B cell (primary cell): ENCODE measurements at places on chromosomes 11 and 22. TPM values are rescaled to one million over a fixed set of nuclear protein-coding genes. Genes with fewer than 3 reads are reported as not detected.

- DNase-seq: peak; percentile 21
These were observed 49.5 kb downstream of the IGF2 start for GRCh38 chr11:2089536-2090165.

DNA sequence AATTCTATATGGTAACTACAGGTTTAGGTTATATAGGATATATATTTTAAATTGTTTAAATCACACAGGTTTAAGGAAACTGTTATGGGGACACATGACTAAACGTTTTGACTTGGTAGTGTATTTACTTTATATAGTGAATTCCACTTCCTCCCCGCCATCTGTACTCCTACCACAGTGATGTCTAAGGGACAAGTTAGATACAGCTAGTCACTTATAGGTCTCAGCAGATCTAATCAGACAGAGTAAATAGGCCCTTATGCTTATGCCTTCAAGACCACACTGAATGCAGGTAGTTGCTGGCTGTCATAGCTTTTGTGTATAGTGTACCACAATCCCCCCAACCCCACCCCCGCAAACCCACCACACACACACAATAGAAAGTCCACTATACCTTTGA, 8.2 kb downstream of the SESN3 start:
- DNase-seq: no peak

DNA sequence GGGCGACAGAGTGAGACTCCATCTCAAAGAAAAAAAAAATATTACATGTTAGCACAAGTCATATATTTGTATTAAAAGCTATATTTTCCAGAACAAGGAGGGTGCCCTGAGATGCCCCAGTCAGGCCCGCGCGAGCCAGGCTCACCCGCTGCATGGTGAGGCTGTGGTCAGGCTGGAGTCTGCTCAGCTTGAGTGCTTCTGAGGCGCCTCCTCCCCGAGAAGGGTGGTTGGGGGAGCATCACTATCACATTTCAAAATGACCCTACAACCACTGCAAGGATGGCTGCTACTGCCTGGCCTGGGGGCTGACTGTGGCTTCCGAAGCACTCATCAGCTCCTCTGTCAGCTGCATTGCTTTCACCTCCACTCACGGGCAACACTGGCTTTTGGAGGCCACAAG, 77.1 kb downstream of the SCUBE1 start:
- no peak for DNase-seq

DNA sequence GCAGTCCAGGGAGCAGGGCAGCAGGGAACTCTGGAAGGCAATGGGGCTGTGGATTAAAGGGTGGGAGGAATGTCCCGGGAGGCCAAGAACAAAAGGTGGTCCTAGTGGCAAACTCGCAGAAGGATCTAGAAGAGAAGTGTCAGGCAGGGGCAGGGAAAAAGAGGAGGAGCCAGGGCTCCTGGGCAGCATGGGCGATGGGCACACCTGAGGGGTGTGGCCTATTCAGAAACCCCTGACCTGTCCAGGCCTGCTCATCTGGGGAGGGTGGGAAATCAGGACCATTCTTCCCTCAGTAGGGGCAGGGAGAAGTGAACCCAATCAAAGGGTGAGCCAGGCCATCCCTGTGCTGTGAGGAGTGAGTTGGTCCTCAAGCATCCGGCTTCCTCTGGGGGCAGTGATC, 108.6 kb downstream of the TRIM29 start:
- no peak for DNase-seq

- no peak for DNase-seq
These were observed 17.3 kb downstream of the APOL3 start for GRCh38 chr22:36143066-36143815.

DNA sequence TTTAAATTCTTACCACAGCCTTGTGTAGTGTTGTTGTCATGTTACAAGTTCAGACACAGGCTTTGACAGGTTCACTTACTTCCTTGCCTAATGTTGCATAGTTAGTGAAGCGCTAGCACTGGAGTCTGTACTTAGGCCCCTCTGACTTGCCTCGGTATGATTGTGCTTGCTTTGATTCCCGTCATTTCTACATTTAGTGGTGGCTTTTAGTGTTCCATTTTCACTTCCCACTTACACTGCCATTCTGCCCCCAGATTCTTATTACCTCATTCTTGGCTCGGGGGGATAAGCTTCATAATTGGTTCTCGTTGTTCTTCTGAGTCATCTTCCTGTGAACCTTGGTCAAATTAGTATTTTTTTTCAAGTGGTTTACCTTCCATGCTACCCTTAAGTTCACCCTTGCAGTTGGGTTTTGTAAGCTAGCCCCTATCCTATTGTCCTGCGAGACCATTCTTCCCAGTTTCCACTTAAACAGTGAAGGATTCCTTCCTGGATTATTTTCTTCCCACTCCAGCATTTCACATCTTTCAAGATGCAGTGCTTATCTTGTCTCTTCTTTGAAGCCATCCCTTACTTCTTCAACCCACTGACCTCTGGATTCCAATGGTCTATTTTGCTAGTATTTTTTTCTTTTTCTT, 68.7 kb downstream of the DDX10 start:
- peak; percentile 45 for DNase-seq

DNA sequence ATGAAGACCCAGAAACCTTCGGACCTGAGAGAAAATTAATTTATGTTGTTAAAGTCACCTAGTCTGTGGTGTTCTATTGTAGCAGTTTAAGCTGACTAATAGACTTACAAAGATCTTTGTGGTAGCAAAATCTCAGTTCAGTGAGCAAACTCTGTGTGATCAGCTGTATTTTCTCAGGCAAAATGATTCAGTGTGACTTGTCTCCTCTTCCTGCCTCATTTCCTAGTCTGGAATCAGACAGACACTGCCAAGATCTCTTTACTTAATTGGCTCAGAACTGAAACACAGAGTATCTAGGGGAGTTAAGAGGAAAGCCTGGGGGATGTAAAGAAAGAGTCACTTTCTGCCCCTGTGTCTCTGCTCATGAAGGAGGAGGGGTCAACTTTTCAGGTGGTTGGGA, 564.7 kb downstream of the KCNA4 start:
- no peak for DNase-seq

GRCh38 chr11:69978841-69979614, 99.1 kb upstream of the ANO1 start:
- DNase-seq: no peak

DNA sequence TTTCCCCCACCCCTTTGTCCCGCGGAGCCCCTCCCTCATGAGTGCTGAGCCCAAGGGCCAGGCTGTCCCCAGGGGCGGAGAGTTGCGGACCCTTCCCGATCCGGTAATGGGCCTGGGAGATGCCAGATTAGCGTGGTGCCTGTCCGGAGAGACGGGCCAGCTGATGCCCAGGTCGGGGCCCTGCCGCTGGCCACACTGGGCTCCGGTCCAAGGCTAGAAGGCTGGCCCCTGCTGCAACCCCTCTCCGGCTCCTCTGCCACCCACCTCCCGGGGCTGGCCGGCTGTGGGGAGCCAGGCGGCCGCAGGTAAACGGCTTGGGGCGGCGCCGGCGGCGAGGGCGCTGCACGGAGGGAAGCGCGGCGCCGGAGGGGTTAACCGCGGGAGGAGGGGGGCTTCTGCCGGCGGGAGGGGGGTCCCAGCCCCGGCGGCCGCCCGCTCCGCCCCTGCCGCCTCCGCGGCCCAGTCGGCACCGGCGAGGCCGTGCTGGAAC, at the start of gene KCNK4:
KCNK4 (plus strand) TSS at position 41 of the 490 bp plus-strand sequence. CDS start 1,717 bp downstream, outside the sequence.
- peak; percentile 49 for DNase-seq

- no peak for DNase-seq
These were observed 153.9 kb downstream of the NAV2 start for GRCh38 chr11:19866521-19866920.

- no peak for DNase-seq
These were observed 110.2 kb downstream of the TEAD1 start for GRCh38 chr11:12784445-12784844.

- no peak for DNase-seq
These were observed 33.2 kb upstream of the FBLN1 start for GRCh38 chr22:45469281-45470073.

- peak; percentile 81 for DNase-seq
These were observed 3.1 kb upstream of the COMMD9 start for GRCh38 chr11:36292311-36292722.

DNA sequence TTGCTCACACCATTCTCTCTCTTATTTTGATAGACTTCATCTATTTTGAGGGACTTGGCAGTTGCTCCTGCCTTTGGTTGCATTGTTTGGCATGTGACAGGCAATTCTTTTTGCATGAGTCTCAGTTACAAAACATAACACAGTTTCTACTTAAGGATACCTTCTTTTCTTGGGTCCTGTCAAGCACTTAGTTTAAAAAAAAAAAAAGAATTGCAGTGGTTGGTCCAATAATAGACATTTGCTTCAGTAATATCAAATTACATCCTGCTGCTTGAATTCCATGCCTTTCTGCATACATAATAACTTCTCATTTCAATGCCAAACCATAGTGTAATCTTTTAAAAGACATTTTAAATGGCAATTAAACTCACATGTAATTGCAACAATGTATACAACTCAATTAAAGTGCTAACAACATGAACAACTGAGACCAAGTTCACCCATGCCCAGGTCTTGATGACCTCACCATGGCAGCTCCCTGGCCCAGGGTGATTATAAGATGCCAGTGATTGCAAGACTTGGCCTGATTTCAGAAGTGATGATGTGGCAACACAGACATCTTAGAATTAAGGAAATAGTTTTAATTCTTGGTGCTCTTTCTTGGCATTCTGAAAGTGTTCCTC, 32.2 kb upstream of the PLET1 start:
- DNase-seq: no peak

DNA sequence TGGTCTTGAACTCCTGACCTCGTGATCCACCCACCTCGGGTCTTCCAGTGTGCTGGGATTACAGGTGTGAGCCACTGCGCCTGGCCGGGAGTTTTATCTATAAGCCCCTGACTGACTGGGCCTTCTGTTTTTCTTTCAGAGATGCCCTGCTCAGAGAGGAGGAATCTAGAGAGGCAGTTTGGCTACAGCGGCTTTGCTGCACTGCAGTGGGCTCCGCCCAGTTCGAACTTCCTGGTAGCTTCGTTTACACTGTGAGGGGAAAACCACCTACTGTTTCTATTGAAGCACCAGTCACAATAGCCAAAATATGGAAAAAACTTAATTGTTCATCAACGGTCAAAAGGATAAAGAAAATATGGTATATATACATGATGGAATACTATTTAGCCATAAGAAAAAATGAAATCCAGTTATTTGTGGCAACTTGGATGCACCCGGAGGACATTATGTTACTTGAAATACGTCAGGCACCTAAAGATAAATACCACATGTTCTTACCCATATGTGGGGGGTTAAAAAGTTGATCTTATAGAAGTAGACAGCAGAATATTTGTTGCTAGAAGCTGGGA, 31.9 kb upstream of the FAM181B start:
- no peak for DNase-seq

GRCh38 chr11:75588051-75588481, 26.0 kb downstream of the SERPINH1 start:
- DNase-seq: no peak

GRCh38 chr11:31720671-31721365, 90.3 kb downstream of the PAX6 start:
- DNase-seq: no peak

- DNase-seq: no peak
These were observed 335.5 kb downstream of the CADM1 start for GRCh38 chr11:115168686-115169085.

GRCh38 chr11:121634889-121635288, 182.1 kb upstream of the SORL1-AS1 start:
- no peak for DNase-seq

- DNase-seq: no peak
These were observed 54.8 kb upstream of the CREB3L1 start for GRCh38 chr11:46222490-46223251.

DNA sequence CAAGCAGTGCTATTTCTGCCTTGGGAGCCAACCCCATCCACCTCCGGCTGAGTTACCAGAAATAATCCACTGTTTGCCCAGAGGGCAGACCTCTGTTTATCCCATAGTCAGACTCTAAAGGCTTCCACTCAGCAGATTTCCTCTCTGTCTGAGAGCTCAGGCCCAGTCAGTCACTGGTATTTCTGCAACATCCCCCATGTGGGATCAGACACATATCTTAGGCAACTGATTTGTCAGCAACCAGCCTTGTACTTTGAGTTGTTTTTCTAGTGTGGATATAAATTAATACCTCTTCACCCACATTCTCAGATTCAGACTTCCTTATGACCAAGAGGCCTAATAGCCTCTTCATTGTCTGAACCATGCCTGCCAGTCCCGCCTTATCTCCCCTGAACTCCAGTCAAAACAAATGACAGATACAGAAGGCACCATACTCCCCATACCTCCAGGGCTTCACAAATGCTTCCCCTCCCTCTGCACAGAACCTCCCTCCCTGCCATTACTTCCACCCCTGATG, 193.6 kb downstream of the FAM76B start:
- DNase-seq: no peak

- no peak for DNase-seq
These were observed 313 bp downstream of the PRCP start for GRCh38 chr11:82899957-82900276.

GRCh38 chr11:32088117-32088941, 2.5 kb upstream of the RCN1 start:
- DNase-seq: no peak

GRCh38 chr22:44005524-44005923, 18.6 kb upstream of the PARVB start:
- DNase-seq: peak; percentile 32

- no peak for DNase-seq
These were observed 26.1 kb upstream of the RIC3 start for GRCh38 chr11:8194956-8195355.

- DNase-seq: no peak
These were observed 23.2 kb downstream of the NF2 start for GRCh38 chr22:29626497-29627195.

GRCh38 chr22:25406510-25407210, 157.8 kb upstream of the GRK3 start:
- DNase-seq: no peak

- no peak for DNase-seq
These were observed 38.2 kb upstream of the PAK1 start for GRCh38 chr11:77512092-77512491.

DNA sequence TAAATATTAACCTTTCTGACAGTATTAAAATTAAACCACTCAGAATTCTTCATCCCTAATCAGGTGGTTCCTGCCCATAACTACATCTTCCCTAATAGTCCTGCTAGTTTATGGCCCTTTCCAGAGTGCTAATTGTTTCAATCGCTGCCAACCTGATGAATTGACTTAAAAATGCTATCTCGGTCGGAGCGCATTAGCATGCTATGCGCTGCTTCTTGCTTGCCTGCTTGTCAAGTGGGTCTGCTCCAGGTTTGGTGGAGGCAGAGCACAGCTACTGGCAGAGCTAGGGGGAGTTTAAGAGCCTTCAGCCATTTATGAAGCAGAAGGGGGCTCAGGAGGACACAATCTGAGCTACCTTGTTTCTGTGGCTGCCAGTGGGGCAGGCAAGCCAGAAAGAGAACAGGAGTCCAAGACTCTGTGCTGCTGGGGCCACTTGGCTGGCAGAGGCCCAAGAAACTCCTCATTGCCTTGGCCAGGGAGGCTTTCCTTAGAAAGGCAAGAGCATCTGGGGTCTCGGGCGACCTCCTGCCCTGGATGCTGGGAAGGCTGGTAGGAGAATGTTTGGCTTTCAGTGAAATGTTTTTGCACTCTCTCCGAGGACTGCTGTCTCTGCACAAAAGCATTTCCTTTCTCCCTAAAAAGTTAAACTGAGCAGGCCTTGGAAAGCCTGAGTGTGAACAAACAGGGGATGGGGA, 62.1 kb upstream of the PHOX2A start:
- no peak for DNase-seq

ANO9 gene
- 62.0 and 63.9 TPM in 2 replicates for total RNA-seq

CCDC87 gene
- 0.17 and 0.39 TPM in 2 replicates for total RNA-seq

GPHA2 gene
- total RNA-seq: 0.39 TPM in 1 of 2 replicates, not detected in the other

SORL1 gene
- total RNA-seq: 396 and 414 TPM in 2 replicates

OR51B2 gene
- total RNA-seq: not detected in 2 replicates

OR4D9 gene
- total RNA-seq: not detected in 2 replicates

SCGB1D2 gene
- total RNA-seq: not detected in 2 replicates

DUSP18 gene
- 18.7 and 20.6 TPM in 2 replicates for total RNA-seq

GPR137 gene
- total RNA-seq: 62.5 and 66.1 TPM in 2 replicates

LINC01488 gene
- total RNA-seq: not detected in 2 replicates

MACROD1 gene
- total RNA-seq: 6.8 and 8.6 TPM in 2 replicates

VSTM5 gene
- not detected in 2 replicates for total RNA-seq
